ENCODE measurements at places on chromosomes 1 and 21.

- DNase-seq, result no peak
Observed at GRCh38 chr1:242546849-242547729, 22.6 kb upstream of the PLD5 start.

DNA sequence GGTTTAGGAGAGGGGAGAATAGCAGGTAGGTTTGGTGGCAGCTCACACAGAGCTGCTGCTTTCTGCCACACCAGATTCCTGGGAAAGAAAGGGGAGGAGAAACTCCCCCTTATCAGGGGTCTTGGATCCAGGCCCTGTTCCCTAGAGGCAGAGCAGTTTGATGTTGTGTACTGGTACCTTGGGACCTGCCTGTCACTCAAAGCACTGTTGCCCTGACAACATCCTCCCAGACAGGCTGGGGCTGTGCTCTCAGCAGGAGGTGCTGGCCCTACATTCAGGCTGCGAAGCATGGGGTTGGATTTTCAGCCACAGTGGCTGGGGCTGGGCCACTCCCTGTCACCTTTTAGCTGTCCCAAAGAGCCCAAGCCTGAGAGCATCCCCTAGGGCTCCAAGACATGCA lies 188.0 kb downstream of the GRIK3 start:
- no peak for DNase-seq

GRCh38 chr21:26819740-26820324 lies 25.4 kb downstream of the ADAMTS1 start:
- DNase-seq, result no peak

- DNase-seq, result no peak
Observed at GRCh38 chr1:156493742-156494141, 6.8 kb downstream of the MEF2D start.

- no peak for DNase-seq
Observed at GRCh38 chr1:19340387-19340937, 28.3 kb downstream of the SLC66A1 start.

- DNase-seq, result no peak
Observed at GRCh38 chr1:204619721-204620120, 65.8 kb downstream of the LRRN2 start.

GRCh38 chr1:145747398-145748247 lies 28.3 kb downstream of the CD160 start:
- no peak for DNase-seq

- no peak for DNase-seq
Observed at GRCh38 chr1:43973981-43974442, 748 bp upstream of the ATP6V0B start.

GRCh38 chr1:237774246-237774645 lies 116.5 kb downstream of the ZP4 start:
- no peak for DNase-seq

DNA sequence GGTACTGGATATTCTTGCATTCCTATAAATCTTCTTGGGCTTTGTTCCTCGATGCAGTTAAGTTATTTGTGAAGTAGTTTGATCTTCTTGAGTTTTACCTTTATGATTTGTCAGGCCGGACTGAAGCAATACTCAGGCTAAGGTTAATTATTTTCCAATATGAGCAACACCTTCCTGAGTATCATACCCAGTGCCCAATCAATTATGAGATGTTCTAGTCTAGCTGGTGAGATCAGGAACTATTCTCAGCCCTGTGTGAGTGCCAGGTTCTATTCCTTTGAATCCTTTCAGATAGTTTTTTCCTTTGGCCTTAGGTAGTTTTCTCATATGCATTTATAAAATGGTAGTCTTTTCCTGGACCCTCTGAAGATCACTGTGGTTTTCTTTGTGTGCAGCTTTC lies 92.5 kb downstream of the SCMH1 start:
- no peak for DNase-seq

GRCh38 chr1:21254335-21254951 lies 35.8 kb downstream of the ECE1 start:
- DNase-seq, result no peak

GRCh38 chr1:245588116-245588639 lies 433.4 kb downstream of the KIF26B start:
- no peak for DNase-seq

DNA sequence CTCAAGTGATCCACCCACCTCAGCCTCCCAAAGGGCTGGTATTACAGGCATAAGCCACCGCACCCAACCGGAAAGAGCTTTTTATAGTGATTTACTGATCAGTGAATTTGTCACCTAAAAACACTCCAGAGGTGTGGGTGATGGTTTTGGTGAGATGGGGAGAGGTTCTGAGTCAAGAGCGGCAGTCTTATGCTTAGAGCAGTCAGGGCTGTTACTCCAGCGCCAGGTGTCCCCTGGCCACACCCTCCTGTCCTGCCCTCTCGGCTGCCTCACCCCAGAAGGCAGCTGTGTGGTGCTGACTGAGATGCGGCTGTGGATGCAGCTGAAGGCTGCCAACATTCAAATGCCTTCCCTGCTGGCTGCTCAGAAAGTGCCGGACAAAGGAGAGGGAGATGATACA lies 94.5 kb upstream of the LPGAT1 start:
- DNase-seq, result no peak

GRCh38 chr1:105343317-105343716 lies 1593.6 kb downstream of the AMY1C start:
- no peak for DNase-seq

DNA sequence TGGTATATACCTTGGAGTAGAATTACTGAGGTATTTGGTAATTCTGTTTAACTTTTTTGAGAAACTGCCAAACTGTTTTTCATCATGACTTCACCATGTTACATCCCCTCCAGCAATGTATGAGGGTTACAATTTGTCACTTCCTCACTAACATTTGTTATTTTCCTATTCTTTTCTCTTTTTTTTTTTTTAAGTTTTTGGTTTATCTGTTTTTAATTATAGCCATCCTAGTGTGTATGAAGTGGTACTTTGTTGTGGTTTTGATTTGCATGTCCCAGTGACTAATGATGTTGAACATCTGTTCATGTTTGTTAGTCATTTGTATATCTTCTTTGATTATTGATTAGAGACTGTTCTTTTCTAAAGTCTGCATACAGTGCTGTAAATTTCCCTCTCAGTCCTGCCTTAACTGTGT lies 147.3 kb downstream of the HS2ST1 start:
- DNase-seq, result no peak

GRCh38 chr1:108048301-108049177 lies 83.6 kb upstream of the VAV3 start:
- no peak for DNase-seq

- no peak for DNase-seq
Observed at GRCh38 chr1:34806396-34806795, 13.6 kb downstream of the GJA4 start.

GRCh38 chr1:220979371-220979770 lies 100.1 kb downstream of the HLX start:
- DNase-seq, result no peak

DNA sequence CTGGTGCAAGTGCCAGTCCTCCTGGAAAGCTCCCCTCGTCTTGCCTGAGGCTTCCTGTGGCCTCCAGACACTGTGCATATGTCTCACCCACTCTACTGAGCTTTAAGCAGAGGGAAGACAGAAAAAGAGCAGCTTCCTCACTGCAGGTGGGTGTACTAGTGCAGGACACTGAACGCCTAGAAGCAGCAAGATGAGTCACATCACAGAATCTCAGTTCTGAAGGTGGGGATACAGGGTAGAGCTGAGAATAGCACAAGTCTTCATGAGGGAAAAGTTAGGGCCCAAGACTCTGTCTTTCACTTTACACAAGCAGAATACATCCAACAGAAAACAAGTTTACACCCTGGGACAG lies 37.4 kb downstream of the PCAT6 start:
- no peak for DNase-seq

DNA sequence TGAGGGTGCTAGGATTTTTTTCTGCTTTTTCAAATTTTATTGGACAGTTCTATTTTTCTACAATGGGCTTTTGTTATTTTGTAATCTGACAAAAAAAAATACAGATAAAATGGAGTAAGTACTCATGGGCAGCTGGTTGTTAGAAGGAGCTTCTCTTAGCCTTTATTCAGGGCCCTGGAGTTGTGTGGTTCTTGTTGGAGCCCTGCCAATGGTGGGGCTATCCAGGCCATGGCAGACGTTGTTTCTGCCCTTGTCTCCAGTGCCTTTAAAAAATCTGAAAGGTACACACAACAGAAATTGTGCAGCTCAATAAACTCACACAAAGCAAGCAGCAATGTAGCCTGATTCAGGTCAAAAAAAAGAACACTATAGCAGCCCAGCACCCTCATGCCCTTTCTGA lies 153.5 kb upstream of the GALNT2 start:
- DNase-seq, result no peak

DNA sequence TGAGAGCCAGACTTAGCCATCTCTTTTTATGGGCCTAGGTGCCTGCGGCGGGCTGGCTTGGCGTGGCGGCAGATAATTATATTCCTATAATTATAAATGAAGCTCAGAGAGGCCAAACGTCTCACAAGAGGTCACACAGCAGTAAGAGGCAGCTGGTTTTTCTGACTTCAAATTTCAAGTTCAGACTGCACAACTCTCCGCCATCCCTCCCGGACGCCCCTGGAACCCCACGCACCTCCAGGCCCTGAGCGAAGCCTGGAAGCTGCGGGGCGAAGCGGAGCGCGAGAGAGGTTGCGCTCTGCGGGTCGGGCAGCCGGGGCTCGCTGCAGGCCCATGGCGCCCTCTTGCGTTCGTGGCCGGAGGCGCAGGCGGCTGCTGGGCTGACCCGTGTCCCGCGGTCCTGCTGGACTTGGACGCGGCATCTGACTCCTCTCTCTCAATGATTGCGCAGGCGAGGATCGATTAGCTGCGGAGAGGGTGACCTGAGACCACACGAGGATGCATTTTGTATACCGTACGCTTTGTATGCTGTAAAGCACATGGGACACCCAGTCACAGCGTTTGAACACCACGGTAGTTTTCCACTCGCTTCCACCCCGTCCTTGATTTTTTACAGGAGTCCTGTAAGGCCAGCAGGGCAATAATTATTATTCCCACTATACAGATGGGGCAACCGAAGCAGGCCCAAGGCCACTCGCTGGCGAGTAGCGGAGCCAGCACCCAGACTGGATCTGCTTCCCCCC lies 272.7 kb downstream of the FOXD2 start:
- peak; percentile 49 for DNase-seq

DNA sequence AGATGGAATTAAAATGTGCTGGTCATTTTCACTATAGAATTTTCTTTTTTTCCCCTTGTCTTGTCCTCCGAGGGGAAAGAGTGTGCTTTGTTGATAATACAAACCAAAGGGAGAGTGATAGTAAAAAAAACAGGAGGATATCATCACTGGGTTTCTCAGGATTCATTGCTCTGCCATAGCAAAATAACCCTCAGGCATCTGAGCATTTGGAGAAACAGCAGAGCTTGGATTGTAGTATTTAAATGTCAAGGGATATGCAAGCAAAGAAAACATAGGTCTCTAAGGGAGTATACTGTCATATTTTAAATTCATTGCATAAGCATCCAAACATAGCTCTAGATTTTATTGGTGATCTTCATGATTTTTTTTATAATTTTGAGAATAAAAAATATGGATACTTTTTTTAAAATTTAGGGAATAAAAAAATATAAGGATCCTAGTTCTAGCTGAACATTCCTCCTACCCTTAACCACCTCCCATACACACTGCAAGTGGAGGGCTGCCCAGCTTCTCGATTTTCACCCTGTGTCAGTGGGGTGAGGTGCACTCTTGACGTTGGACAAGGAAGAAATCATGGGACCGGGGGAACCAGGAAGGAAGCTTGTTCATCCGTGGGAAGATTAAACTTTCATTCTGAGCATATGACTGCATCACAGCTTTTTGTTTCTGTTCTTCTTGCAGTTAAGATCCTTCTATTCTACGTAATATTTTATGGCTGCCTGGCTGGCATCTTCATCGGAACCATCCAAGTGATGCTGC lies 4.4 kb downstream of the ATP1B1 start:
- DNase-seq, result no peak

DNA sequence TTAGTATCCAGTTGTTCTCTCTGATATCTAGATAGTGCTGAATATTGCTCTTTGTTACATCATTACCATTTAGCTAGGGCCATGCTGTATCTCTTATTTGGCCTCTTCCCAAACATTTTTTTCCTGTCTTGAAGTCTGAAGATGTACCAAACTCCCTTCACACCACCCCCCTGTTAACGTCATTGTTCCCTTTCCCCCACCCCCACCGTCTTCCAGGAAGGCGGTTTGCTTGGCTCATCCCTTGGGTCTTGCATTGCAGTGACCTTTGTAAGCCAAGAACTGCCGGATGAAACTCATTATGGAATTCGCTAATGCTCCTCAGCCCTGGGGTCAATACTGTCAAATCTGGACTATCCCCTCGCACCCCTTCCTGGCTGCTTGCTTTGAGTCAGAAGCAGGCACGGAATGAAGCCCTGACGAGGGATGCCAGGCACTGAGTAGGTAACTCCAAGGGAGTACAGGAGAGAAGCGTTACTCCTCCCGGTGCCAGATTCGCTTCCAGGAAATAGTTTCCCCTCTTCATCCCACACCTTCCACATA lies 283.1 kb downstream of the TM2D1 start:
- no peak for DNase-seq

GRCh38 chr21:31234936-31235335 lies 109.1 kb downstream of the TIAM1 start:
- no peak for DNase-seq

GRCh38 chr1:75785320-75785982 lies 605 bp upstream of the RABGGTB start:
- DNase-seq, result no peak

GRCh38 chr1:210072129-210072528 lies 134.1 kb downstream of the SYT14 start:
- no peak for DNase-seq
